ENCODE measurements at places on chromosomes 6 and 20.

DNA sequence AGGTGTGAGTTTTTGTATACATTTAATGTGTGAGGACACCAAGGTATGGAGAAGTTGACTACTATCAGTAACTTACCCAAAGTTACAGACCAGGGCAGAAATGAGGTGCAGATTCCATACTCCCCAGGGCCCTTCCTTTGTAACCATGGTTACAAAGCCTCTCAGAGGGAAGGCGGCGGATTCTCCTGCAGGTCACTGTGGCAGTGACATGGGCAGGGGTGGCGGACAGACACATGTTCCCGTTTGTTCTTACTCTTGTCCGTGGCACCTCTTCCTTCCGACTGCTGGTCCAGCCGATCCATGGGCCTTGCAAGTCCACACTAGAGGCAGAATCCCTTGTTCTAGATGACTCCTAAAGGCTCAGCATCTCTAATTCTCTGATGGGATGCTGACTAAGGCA, 43.0 kb downstream of the PDYN start:
- DNase-seq = no peak

DNA sequence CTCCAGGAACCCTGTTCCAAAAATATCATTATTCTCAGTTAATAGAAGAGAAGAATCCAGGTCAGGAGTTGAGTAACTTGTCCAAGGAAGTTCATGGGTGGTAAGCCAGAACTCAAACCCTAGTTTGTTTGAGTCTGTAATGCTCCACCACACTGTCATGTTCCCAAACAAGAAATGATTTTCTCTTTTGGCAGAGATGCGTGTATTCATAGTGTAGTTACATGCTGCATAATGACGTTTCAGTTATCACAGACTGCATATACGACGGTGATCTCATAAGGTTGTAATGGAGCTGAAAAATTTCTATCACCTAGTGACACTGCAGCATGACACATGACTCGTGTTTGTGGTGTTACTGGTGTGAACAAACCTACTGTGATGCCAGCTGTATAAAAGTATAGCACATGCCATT, 102.6 kb downstream of the TULP4 start:
- no peak for DNase-seq

- no peak for DNase-seq
Measured at GRCh38 chr6:135568379-135568778, 70.8 kb upstream of the AHI1 start.

GRCh38 chr6:48916607-48917006, 546.4 kb downstream of the MMUT start:
- DNase-seq = no peak

- DNase-seq = peak; percentile 63
Measured at GRCh38 chr6:125910527-125910926, 46.0 kb upstream of the HINT3 start.

- DNase-seq = peak; percentile 61
Measured at GRCh38 chr6:36094753-36095496, 35.4 kb upstream of the MAPK13 start.

DNA sequence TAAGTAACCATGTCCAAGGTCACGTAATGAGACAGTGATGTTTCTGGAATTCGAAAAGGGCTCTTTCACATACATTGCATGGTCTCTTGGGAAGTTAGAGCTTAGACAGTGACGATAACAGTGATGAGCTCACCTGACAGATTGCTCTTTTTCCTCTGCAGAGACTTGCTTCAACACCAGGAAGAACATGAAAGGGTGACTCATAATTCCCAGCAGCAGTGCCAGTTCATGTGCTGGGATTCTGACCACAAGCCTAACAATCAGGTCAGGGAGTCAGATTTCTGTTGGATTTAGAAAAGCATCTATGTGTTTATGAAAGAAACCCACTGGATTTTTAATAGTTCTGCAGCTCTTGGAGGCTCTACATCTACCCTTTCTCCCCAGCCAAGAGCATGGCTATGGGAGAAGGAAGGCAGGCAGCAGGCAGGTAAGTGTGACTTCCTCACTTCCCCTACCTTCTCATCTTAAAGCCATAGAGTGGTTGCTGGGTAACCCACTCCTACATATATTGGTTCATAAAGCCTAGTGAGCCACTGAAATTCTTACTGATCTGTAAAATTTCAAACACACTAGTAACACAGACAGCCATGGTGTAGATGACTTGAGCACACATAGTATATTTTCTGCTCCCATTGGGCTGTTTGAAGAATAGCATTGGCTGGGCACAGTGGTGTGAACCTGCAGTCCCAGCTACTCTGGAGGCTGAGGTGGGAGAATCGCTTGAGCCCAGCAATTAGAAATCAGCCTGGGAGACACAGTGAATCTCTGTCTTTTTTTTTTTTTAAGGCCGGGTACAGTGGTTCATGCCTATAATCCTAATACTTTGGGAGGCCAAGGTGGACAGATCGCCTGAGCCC, 44.4 kb upstream of the LOC128125822 start:
- DNase-seq = no peak

GRCh38 chr6:28081486-28081751, 1.1 kb downstream of the ZNF165 start:
- no peak for DNase-seq

DNA sequence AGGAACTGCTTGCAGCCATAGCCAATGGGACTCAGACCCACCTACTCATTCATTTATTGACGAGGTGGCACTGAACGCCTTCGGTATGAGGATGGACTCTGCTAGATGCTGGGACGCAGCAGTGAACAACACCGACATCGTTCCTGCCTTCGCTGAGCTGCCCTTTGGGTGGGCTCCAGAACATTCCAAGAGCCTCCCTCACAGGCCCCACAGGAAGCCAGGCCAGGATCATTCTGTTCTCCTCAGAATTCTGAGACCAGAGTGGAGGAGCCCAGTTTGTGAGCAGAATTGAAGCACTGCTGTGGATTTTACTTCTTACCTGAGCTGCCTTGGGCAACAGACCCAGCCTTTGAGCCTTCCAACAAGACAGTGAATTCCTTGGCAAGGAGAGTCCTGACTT, 82.1 kb downstream of the KCNB1 start:
- DNase-seq = no peak

GRCh38 chr6:149060300-149060984, 257.1 kb upstream of the TAB2 start:
- peak; percentile 53 for DNase-seq

- DNase-seq = no peak
Measured at GRCh38 chr6:1739220-1739619, 129.5 kb downstream of the FOXC1 start.

- DNase-seq = no peak
Measured at GRCh38 chr20:41000628-41001027, 28.0 kb upstream of the TOP1 start.

GRCh38 chr20:8401556-8401955, 269.5 kb downstream of the PLCB1 start:
- DNase-seq = peak; percentile 34

DNA sequence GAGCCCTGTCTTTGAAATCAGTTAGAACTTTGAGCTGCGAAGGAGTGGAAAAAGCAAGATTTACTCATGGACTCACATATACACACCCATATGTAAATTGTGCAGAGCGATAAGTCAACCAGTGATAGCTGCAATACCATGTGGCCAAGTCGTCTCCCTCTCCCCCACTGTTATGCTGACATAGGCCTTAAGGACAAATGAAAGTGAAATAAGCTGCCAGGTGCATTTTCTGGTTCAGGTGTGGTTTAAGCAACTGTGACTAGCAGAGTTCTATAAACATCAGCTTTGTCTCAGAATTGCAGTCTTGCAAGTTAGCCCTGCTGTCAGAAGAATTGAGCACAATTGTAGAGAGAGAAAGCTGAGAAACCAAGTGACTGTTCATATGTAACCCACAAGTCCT, 9.6 kb downstream of the FAM83B start:
- DNase-seq = no peak

DNA sequence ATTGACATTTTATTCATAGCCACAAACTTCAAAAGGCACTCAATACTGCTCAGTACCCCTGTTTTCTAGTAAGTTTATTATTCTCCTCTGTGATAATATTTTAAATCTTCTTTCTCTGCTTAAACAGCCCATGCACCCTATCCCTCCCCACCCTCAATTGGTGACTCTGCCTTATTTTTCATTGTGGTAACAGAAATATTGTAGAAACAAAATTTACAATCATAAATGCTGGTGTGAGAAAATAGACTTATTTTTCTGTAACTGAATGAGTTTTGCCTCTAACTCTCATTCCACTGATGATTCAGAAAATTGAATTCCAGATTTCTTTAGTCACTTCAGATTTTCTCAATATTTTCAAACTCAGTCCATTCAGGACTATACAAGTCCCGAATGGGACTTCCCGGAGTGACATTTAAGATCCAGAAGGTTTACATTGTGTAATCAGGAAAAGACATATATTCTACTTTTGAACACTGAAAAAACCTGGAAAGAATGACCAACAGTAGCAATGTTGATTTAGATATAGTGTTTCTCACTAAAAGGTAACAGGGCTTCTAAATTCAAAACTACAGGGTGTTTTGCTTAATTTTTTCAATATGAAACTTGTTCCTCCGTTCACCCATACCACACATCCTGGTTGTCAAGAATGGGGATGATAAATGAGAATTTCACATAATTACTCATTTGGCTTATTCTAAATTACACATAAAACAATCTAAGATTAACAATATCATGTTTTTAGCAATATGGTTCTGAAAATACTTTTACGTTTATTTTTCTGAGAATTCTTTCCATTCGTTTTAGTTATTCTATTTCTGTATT, 34.8 kb upstream of the UST start:
- no peak for DNase-seq

GRCh38 chr6:11869672-11870340, 91.2 kb upstream of the ADTRP start:
- no peak for DNase-seq

GRCh38 chr6:148898376-148899014, 151.7 kb downstream of the UST start:
- no peak for DNase-seq

GRCh38 chr6:136751991-136752390, 40.3 kb downstream of the MAP3K5 start:
- no peak for DNase-seq

DNA sequence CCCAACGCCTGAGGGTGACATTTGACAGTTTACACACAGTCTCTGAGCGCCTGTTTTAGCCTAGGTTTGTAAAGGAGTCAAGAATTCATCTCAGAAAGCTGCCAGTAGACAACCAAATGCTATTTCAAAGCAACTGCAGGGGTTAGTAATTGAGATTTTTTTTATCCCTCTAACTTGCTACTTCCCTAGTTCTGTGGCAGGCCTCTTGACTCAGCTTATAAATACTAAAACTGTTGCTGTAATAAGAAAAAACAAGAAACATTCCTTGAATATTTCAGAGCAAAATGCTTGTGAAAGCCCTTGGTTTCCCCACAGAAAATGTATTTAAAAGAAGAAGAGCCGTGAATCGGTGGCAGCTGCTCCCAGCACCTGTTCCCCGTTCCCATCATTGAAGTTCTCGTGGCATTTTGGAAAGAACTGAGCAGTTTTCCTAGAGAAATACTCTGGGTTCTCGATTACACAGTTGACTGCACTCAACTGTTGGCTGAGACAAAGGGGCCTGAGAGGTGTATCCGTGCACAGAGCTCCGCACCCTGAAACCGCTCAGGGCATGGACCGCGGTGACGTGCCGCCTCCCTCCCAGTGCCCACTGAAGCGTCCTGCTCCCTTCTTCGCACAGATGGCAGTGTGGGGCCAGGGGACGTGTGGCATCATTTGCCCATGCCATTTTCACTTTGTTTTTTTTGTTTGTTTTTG, 20.9 kb downstream of the DLL1 start:
- no peak for DNase-seq

DNA sequence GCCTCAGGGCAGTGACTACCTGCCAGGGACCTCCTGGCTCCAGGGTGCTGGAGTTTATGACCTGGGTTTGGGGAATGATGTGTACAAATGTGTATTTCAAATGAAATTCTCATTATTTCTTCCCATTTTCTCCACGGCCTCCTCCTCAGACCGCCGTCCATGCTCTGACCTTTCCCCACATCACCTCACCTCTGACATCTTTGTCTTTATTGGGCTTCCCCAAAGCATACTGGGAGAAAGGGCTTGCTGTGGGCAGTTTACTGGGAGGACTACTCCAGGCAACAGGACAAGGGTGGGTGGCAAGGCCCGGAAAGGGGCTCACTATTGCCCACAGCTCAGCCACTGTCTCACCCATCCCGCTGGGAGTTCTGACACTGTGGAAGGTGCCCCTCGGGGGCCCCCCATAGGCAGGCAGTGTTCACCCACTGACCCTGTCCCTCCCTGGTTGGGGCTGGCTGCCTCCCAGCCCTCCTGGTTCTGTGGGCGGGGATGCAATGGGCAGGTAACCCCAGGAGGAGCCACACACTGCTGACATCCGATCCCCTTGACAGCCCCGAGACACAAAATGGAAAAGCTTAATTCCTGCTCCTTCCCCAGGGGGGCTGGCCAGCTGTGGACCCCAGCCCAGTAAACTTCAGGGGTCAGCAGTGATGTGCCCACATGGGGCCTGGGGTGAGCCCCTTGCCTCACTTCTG, 39.8 kb upstream of the CST7 start:
- no peak for DNase-seq

DNA sequence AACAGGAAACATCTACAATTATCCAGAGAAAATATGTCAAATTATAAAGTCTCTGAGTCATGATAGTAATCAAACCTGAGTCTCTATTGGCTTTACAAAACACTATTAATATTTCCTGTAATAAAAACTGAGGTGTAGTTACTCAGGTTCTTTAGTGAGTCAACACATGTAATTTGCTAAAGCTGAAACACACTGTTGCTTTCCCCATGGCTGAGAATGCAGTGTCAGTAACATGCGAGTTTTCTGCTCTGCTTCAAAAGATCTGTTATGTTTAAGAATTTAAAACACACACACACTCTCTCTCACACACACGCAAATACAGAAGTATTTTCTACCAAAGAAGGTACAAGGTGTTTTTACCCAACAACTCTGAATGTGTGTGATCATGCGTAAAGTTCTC, 38.6 kb downstream of the ATXN1 start:
- DNase-seq = no peak

- DNase-seq = no peak
Measured at GRCh38 chr6:73078908-73079610, 146.2 kb downstream of the KHDC1L start.

GRCh38 chr20:44700306-44700705, 14.9 kb upstream of the CCN5 start:
- no peak for DNase-seq

GRCh38 chr6:40956936-40957335, 82.1 kb downstream of the UNC5CL start:
- DNase-seq = no peak

Measured in inflammatory macrophage treated with lipopolysaccharide for 1 hour (primary cell).